HepG2 (cell line): ENCODE measurements at places on chromosomes 5 and 9.

- no peak for DNase-seq
Observed at GRCh38 chr9:129170229-129170628, 7.8 kb downstream of the IER5L start.

- DNase-seq: peak; percentile 62
Observed at GRCh38 chr5:43422143-43422542, 10.0 kb upstream of the CCL28 start.

DNA sequence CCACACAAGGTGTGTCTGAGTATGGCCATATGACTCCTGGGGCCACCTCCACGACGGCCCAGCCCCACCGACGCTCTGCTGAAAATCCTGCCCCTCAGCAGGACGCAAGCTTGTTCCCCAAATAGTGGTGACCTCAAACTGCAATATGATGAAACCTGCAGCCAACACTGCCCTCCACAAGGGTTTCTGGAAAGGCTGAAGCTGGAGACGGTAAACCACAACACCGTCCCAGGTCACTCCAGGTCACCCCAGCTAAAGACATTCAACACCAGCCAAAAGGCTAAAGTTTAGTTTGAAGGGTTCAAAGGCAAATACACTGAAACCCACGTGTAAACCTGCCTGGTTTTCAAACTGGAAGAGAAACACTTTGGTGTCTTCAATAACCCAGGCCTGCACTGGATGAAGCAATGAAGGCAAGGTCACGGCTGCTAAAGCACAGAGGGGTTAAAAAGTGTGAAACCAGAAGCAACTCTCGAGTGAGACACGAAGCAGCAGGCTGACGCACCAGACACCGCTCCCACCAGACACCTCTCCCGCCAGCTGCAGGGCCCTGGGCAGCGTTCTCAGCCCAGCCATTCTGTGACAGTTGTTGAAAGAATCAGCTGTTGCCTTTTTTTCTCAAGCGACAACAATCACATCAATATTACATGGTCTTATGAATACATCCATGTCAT is 1.8 kb upstream of the LHX3 start:
- no peak for DNase-seq

DNA sequence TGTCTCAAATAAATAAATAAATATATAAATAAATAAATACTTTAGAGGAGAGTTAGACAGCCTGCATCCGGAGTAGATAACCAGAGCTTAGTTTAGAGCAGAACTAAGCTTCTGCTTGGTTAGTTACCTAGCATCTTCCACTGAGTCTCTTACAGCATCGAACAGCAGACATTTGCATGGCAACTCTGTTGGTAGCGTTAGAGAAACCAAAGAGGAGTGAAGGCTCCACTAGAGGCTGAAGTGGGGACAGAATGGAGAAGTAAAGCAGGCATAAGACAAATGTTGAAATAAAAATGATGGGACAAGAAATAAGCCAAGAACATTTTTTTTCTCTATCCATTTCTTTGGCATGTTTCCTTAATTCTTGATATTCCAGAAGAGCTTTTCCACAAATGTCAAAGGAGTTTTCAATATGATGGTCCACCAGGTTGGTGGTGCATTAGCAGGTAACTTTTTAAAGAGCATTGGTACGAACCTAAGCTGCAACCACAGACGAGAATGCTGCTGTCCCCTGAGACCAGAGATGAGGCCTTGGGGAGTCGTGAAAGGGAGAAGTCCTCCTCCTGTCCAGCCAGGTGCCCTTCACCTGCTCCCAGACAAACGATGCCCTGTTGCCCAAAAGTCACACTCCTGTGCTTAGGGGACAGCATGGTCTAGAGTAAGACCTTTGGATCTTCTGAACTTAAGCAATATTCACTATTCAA is 438.3 kb downstream of the DIRAS2 start:
- no peak for DNase-seq

DNA sequence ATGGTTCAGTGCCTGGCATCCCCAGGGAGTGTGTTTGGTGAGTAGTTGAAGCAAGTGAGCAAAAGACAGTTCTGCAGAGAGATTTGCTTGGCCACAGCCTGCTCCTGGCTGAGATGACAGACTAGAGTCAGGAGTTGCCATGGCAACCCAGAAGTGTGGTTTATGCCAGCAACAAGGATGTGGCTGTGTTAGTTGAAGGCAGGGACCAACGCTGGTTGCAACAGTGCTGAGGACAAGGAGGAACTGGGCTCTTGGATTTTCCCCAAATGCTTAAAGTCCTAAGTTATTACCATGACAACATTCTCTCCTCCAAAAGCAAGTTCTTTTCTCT is 2.7 kb downstream of the NXNL2 start:
- no peak for DNase-seq

GRCh38 chr9:125996791-125997190 is 249.6 kb downstream of the PBX3 start:
- DNase-seq: no peak

DNA sequence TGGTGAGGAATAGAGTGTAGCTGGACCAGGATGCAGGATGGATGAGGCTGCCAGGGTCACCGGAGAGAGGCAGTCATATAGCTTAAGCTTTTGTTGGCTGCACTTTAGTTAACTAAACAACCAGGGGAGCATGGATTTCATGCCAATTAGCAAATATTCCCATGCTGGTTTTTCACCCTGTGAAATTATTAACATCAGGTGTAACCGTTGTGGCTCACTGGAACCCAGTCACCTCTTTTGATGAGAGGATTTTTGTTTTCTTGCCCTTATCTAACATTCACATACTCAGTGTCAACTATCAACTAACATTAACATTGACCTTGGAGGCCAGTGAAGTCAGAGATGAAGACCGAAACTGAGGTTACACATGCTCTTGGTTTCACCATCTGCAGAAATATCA is 97.2 kb upstream of the BASP1 start:
- DNase-seq: no peak

GRCh38 chr5:1220831-1221230 is 4.3 kb upstream of the SLC6A18 start:
- DNase-seq: no peak

DNA sequence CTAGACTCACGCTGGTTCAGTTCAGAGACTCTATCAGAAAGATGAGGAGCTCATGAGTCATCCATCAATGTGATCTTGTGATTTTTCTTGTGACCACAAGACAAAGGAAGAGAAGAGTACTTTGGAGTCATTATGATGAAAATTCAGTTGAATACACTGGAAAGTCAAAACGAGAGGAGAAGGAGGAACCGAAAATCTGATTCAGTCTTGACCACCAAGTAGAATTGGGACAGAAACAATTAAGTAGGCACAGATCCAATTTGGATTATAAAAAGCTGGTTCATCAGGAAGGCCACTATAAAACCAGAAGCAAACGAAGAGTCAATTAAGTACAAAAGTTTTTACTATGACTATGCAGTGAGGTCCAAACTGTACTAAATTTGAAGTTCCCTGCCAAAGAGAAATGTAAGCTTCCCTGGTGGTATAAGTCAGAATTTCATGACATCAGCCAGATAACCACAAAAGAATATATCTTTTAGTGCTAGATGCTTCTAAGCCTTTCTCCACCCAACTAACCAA is 90.9 kb downstream of the THBS4 start:
- no peak for DNase-seq

- DNase-seq: no peak
Observed at GRCh38 chr5:175548626-175549311, 70.4 kb downstream of the SFXN1 start.

DNA sequence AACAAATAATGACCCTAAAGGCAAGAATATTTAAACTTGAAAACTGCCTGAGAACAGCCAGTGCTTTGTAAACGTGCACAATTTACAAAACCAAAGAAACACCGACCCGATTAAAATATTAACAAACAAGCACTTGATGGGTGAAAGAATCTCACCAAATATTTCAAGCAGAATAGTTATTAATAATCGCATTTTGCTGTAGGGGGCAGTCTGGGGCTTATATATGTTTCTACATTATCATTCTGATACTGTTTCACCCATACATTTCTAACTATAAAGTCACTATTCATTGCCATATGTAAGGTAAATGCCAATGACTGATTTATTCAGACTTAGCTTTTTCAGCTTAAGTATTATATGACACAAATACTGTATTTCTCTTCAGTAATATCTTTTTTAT is 37.7 kb downstream of the UBAP2 start:
- DNase-seq: peak; percentile 3

DNA sequence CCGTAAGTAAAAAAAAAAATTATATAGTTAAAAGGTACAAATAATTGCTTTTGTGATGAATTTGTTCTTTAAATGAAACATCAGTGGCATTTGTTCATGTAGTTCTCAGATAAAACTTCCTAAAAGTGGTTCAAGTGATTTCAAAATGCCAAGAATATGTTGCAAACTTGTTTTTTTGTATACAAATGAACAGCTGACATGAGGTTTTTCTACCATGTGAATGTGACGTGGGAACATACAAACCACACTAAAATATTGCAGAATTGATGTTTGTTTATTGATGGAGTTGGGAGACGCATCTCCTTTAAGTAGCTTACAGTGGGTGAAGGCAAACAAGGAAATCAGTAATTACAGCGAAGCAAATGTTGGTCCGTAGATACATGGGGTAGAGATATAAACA is 16.9 kb downstream of the BASP1 start:
- no peak for DNase-seq

GRCh38 chr5:87399720-87400119 is 13.0 kb downstream of the CCNH start:
- no peak for DNase-seq

- no peak for DNase-seq
Observed at GRCh38 chr9:101148344-101148743, 119.8 kb downstream of the PLPPR1 start.

GRCh38 chr5:92633176-92633575 is 947.8 kb downstream of the NR2F1-AS1 start:
- DNase-seq: no peak

GRCh38 chr5:67358186-67358585 is 161.6 kb upstream of the CD180 start:
- no peak for DNase-seq

GRCh38 chr5:57007344-57007743 is 55.4 kb upstream of the MIER3 start:
- no peak for DNase-seq

DNA sequence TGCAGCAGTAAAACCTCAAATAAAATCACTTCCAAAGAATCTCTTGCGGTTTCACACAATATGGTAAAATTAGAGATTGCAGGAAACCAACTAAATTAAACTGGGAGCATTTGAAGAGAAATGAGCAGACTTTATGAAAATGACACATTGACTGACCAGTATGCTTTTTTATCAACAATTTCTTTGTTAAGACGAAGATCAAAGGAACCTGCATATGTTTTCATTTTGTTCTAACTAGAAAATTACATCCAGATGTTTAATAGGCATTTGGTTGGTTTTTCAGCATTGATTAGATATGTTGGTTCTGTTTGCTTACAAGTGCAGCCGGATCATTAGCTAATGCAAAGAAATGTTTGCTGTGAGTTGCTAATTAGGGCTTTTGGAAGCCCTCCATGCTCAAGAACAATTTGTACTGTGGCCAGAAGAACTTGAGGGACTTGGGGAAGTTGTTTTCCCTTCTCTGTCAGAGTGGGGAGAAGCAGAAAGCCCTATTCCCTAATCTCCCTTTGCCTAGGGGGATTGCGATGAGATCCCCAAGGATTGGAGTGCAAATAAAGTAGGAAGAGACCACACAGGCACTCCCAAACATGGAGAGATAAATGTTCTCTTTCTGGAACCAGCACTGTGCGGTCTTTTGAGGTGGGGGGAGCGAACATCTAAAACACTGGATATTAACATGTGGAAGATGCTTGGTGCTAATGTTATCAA is 4.5 kb upstream of the TLE1 start:
- no peak for DNase-seq

DNA sequence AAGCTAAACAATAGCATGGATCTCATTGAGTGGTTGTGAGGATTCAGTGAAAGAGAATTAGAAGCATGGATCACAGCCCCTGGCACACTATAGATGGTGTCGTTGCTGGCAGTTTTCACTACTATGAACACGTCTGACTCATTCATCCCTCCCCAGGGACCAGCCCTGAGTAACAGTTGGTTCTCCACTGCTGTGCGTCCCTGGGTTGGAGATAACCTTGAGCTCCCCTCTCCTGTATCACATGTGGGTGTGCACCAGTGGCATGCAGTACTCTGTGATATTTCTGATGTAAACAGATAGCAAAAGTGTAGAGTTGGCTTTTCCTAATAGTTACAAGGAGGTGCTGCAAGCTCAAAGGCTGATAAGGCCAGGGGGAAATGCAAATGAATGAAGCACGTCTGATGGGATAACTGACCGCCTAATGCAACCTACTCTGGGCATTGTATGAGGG is 8.8 kb upstream of the LCP2 start:
- no peak for DNase-seq

- no peak for DNase-seq
Observed at GRCh38 chr9:3281399-3281798, 244.4 kb downstream of the RFX3 start.

DNA sequence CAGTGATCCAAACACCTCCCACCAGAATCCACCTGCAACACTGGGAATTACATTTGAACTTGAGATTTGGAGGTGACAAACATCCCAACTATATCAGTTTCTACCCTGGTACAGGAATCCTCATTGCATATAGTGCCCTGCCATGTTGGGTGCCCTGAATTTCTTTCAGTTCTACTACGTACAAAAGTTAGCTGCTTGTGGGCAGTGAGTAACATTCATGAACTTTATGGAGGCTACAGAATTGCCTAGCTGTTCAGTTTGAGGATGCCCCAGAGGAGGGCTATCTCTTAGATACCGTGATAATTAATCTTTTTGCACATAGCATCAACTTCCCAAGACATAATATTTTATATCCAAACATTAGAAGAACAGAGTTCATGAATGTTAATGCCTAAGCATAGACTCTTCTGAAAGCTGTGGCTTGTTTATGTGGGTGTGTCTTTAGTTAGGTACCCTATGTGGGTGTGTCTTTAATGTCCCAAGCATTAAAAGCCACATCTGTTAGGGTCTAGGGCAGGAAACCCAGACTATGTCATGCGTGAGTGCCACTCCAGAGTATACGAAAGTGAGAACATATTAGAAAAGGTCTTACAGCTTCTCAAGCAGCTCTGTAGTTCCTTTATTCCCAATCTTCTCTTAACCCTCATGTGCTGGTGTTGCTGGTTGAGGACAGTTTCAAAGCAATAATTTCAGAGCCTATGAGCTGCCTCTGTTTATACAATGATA is 47.0 kb upstream of the CHD1 start:
- DNase-seq: no peak

DNA sequence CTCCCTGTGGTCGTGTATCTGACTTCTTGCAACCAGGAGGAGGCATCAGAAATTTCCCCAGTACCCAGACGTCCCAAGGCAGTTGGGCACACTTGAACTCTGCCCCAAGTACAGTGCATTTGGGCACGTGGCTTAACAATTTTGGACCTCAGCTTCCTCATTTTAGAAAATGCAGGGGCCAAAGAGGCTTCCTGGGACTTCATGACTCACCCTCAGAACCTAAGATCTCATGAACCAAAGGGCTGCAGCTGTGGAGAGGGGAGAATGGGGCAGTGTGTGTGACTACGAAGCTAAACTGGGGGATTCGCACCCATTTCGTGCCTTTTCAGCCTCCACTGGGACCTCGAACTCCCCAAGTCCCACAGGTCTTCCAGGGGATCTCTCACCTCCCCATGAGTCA is 59.2 kb downstream of the SYK start:
- no peak for DNase-seq

DNA sequence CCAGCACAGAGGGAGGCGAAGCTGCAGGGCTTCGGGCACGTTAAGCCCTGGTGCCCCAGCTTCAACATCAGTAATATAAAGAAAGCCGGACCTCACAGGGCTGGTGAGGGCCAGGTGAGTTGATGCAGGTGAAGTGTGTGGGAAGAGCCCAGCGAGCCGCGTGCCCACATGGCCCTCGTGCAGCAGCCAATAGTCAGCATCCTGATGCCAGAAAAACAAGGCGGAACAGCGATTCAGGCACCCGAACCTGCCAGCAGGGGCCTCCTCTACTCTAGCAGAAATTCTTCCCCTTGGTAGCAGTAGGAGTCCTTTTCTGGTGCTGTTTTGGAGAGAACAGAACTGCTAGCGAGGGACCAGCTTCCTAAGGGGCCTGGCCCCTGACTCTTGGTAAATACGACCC is 7.8 kb downstream of the MED10 start:
- no peak for DNase-seq
